ENCODE measurements at places on chromosomes 12 and 14. TPM values are rescaled to one million over a fixed set of nuclear protein-coding genes. Genes with fewer than 3 reads are reported as not detected.

Gene PIWIL1
- 0.04 TPM for polyA plus RNA-seq

Gene MTA1
- polyA plus RNA-seq, result 72.4 TPM

Gene BDKRB1
- 0.75 TPM for polyA plus RNA-seq

Gene VPS33A
- 11.7 TPM for polyA plus RNA-seq

Gene VRK1
- polyA plus RNA-seq, result 11.3 TPM

Gene CYP46A1
- 3.1 TPM for polyA plus RNA-seq

Gene SLC38A4
- 10.5 TPM for polyA plus RNA-seq

Gene CFAP54
- polyA plus RNA-seq, result 0.16 TPM

Gene KRT72
- not detected for polyA plus RNA-seq

GRCh38 chr14:97946240-97946639 lies 1149.1 kb downstream of the VRK1 start:
- no peak for DNase-seq

- no peak for DNase-seq
Observed at GRCh38 chr12:75716291-75717025, 205.0 kb upstream of the KRR1 start.

- no peak for DNase-seq
Observed at GRCh38 chr12:59186451-59186850, 266.1 kb upstream of the LRIG3 start.

- no peak for DNase-seq
Observed at GRCh38 chr12:89476232-89476631, 48.4 kb downstream of the GALNT4 start.

- DNase-seq, result no peak
Observed at GRCh38 chr12:76024102-76024781, 7.3 kb downstream of the PHLDA1 start.

GRCh38 chr14:104519721-104520120 lies 59.8 kb upstream of the C14orf180 start:
- no peak for DNase-seq

DNA sequence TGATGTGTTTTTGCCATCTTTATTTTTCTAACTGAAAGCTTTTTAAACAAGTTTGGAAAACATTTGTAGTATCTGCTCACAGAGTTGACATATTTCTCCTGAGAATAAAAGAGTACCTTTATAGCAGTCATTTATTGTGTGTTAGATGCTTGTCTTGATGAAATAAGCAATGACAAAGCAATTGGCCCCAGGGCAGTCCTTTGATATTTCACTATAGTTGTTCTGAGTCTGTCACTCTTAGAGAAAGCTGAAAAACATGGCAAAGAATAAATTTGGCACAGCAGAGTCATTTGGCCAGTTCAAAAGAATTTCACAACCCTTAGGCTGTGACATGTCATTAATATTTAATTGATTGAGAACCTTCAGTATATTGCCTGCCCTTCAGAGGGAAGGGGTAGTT lies 166.2 kb downstream of the PTPRO start:
- no peak for DNase-seq

DNA sequence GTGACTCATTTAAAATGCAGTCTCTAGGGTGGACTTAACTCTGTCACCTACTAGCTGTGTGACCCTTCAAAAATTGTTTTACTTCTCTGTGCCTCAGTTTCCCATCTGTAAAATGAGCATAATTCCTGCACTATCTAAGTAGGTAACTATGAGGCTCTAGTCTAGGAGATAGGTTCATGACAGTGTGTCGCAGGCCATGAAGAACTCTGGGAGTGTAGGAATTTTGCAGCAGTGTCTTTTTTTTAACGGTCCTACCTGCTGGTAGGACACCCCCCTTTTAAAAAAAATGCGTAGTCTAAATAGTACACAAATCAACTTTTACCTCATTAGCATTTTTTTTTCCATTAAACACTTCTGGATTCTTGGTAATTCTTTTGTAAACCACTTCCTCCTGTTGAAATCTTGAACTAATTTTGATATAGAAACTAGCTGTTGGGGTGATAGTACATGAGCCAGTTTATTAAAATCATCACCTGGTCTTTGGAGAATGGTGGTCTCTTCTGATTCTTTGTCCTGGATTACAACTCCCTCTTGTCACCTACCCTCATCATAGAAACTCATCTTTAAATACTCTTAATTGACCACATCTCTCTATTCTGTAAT lies 86.0 kb upstream of the SLC38A2 start:
- no peak for DNase-seq

DNA sequence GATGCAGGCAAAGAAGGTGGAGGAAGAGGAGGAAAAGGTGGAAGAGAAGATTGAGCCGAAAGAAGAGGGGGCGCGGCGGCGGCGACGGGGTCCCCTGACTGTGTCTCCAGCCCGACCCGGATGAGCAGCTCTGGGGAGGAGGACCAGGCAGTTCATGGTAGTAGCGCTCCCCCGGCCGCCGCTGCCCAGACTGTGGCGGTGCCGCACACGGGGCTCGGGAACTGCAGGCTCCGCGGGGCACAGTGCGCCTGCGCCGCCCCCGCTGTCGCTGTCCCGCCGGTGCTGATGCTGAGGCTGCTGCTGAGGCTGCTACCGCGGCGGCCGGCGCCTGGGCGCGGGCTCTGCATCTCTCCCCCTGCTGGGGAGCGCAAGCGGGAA lies at the start of gene KCNH5:
Gene KCNH5 (minus strand): TSS at position 225 of the 378 bp plus-strand sequence. CDS start 272 bp downstream, outside the sequence.
- peak; percentile 25 for DNase-seq

- DNase-seq, result no peak
Observed at GRCh38 chr12:45259675-45260074, 43.8 kb downstream of the ANO6 start.

DNA sequence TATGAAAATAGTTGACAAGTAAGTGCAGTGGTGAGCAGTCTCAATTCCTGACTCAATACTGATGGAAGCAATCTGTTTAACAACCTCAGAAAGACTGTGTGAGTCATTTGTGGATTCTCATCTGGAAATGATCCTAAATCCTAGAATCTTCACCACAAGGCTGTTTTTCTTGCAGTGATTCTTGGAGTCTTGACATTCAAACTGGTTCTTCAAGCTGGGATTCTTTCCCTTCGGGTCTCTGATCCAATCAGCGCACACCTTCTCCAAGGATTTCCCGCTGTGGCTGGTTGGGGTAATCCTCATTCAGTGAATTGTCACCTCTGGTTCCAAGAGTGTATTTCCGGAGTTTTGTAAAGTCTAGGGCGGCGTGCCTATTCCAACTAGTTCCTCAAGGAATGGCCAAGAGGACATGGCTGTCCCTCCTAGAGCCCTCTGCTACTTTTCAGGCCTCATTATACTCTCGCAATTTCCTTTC lies 37.7 kb upstream of the FOXJ2 start:
- peak; percentile 13 for DNase-seq

GRCh38 chr12:92162079-92162478 lies 16.4 kb upstream of the BTG1 start:
- DNase-seq, result no peak

DNA sequence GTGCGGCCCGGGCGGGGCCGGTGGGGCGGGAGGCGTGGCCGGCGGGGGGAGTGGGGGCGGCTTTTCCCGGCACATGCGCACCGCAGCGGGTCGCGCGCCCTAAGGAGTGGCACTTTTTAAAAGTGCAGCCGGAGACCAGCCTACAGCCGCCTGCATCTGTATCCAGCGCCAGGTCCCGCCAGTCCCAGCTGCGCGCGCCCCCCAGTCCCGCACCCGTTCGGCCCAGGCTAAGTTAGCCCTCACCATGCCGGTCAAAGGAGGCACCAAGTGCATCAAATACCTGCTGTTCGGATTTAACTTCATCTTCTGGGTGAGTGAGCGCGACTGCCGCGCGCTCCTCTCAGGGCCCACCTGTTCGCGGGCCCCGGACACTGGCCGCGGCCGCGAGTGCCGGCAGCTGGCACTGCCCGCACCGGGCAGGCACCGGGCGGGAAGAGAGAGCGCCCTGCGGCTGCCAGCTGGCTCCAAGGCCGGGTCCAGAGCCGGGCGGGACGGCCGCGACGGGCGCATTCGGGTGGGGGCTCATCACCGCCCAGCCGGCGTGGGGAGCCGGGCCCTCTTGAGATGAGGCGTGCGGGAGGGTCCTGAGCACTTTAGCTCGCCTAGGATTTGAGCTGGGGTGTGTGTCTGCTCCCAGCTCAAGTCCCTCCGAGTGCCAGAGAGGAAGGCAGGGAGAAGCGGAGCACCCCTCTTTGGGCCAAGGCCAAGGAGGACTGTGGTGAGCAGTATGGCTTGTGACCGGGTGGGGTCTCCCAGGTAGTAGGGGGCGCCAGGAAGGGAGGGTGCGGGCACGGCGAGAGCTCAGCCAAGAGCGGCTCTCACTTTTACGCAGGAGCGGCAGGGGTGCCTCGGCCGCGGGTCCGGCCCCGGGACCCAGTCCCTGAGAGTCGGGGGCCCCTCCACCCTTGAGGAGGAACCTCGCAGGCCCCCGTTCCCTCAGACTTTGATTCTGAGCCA lies at the start of gene CD9:
Gene CD9 (plus strand): TSS at position 145 of the 957 bp plus-strand sequence. CDS start 100 bp downstream, at position 245.
- no peak for DNase-seq

- no peak for DNase-seq
Observed at GRCh38 chr14:31430634-31431264, 10.4 kb upstream of the HEATR5A start.

DNA sequence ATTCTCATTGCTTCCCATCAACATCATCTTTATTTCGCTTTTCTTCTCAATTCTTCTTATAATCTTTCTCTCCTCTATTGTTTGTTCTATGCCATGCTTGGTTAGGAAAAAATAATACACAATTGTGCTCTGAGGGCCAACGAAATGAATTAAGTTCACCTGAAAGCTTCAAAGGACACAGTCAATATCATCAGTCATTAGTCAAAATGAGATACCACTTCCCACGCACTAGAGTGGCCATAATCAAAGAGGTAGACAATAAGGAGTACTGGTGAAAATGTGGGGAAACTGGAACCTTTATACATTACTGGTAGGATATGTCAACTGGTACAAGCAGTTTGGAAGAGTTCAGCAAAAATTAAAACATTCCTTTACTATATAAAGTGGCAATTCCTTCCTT lies 91.5 kb downstream of the TMTC1 start:
- DNase-seq, result no peak

GRCh38 chr14:52413729-52414408 lies 99.8 kb downstream of the PTGER2 start:
- DNase-seq, result peak; percentile 46
